ENCODE measurements at places on chromosomes 7 and 10. TPM values are rescaled to one million over a fixed set of nuclear protein-coding genes. Genes with fewer than 3 reads are reported as not detected.

Gene SEC23IP
- 7.9 TPM for polyA plus RNA-seq

Gene NAT16
- polyA plus RNA-seq: not detected

Gene TLX1
- not detected for polyA plus RNA-seq

Gene FOXI2
- polyA plus RNA-seq: 0.45 TPM

Gene TMEM270
- polyA plus RNA-seq: not detected

Gene SH2D4B
- polyA plus RNA-seq: 0.02 TPM

Gene RNLS
- 3.3 TPM for polyA plus RNA-seq

Gene PRDX3
- 82.2 TPM for polyA plus RNA-seq

Gene AGK
- 11.1 TPM for polyA plus RNA-seq
